ENCODE measurements at places on chromosomes 6 and 20.

DNA sequence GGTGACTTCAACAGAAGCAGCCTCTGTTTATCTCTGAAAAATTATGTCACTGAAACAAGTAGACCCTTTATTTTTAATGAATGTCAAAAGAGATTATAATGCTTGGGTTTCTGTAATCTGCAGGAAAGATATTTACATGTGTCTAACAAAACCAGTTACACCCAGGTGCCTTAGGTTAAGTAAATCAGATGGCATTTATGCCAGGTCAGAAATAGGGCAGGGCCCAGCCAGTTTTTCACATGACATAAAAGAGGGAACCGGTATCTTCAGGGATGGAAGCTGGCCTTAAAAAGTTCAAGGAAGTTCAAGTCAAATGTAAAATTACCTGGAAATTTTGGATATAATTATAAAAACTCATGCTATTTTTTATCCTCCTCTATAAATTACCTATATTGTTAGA, 14.2 kb upstream of the ENPP4 start:
- DNase-seq: no peak

GRCh38 chr6:166942393-166943168, 13.8 kb downstream of the RNASET2 start:
- peak; percentile 23 for DNase-seq

GRCh38 chr20:59033616-59034165, 1.6 kb upstream of the ATP5F1E start:
- DNase-seq: no peak

GRCh38 chr6:113281014-113281413, 576.1 kb upstream of the MARCKS start:
- no peak for DNase-seq

GRCh38 chr6:79335133-79335674, 100.7 kb upstream of the HMGN3 start:
- no peak for DNase-seq

DNA sequence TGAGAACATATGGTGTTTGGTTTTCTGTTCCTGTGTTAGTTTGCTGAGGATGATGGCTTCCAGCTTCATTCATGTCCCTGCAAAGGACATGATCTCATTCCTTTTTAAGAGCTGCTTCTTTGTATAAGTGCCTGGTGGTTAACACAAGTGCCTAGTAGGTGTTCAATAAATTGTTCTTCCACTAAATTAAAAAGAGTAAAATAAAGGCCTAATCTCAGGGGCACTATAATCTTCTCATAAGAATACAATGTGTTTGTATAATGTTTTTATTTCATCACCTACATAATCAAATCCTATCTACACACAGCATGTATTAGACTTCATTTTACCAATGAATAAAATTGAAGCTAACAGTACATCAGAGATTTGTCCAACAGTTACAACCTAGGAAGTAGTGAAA, 252.7 kb downstream of the KHDC1L start:
- DNase-seq: no peak

GRCh38 chr20:50014570-50015562, 32.1 kb downstream of the SNAI1 start:
- DNase-seq: no peak

- no peak for DNase-seq
These were observed 19.4 kb upstream of the BRPF3 start for GRCh38 chr6:36177166-36177565.

GRCh38 chr6:159446340-159446739, 246.7 kb downstream of the SOD2 start:
- no peak for DNase-seq
